Anterior cingulate cortex (tissue), 58 donors: ENCODE measurements at places on chromosomes 7 and 10.

GRCh38 chr7:13542451-13542850 is 447.0 kb downstream of the ETV1 start:
- DNase-seq = no peak

DNA sequence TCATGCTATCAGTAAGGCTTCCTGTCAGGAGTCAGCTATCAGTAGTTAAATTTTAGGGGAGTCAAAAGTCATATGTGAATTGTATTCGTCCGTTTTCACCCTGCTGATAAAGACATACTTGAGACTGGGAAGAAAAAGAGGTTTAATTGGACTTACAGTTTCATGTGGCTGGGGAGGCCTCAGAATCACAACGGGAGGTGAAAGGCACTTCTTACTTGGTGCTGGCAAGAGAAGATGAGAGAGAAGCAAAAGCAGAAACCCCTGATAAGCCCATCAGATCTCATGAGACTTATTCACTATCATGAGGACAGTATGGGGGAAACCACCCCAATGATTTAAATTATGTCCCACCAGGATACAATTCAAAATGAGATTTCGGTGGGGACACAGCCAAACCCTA is 47.1 kb downstream of the KLF6 start:
- no peak for DNase-seq

DNA sequence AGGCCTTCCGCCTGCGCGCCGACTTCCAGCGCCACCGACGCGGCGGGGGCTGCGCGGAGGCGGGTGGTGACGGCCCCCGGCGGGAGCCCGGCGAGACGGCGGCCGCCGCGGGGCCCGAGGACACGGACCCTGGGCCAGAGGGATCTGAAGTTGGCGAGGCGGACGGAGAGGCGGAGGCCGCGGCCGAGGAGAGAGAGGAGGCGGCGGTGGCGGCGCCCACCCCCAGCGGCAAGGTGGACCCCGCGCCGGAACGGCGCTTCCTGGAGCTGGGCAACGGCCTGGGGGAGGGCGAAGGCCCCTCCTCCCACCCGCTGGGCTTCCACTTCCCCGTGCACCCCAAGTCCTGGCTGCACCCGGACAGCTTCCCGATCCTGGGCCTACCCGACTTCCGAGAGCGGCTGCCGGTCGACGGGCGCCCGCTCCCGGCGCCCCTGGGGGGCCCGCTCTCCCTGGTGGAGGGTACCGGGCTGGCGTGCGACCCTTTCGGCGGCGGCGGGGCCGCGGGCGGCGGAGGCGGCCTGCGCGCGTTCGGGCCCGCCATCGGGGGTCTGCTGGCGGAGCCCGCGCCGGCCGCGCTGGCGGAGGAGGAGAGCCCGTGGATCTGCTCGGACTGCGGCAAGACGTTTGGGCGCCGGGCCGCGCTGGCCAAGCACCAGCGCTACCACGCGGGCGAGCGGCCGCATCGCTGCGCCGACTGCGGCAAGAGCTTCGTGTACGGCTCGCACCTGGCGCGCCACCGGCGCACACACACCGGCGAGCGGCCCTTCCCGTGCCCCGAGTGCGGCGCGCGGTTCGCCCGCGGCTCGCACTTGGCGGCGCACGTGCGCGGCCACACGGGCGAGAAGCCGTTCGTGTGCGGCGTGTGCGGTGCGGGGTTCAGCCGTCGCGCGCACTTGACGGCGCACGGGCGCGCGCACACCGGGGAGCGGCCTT is 16.2 kb downstream of the ZNF316 start:
- no peak for DNase-seq

DNA sequence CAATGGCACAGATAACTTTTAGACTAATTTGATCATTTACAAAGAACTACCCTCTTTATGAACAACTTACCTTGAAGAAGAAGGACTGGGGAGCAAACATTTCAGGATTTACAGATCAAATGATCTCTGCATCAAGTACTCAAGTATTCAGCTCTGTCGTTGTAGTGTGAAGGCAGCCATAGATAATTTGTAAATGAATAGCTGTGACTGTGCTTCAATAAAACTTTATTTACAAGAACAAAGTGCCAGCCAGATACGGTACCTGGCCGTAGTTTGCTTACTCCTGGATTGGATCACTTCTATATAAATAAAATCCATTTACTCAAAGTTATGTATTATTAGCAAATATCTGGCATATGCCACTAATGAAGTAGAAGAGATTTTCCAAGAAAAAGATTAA is 388.2 kb upstream of the SEMA3A start:
- no peak for DNase-seq

DNA sequence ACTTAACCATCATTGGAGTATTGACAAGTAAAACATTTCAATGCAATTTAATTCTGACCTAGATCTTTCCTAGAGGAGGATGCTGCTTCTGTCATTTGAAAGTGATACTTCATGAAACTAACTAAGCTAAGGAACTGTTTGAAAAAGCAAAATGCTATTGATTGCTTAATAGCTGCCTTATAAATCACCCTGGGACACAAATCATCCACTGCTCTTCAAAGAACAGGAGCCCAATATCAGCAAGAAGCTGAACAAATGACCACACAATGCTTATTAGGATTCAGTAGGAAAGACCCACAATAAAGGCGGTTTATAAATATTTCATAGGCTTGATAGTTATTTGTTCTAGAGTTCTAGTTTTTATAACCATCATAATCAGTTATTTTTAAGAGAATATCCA is 216.3 kb downstream of the TEX36 start:
- DNase-seq = no peak

DNA sequence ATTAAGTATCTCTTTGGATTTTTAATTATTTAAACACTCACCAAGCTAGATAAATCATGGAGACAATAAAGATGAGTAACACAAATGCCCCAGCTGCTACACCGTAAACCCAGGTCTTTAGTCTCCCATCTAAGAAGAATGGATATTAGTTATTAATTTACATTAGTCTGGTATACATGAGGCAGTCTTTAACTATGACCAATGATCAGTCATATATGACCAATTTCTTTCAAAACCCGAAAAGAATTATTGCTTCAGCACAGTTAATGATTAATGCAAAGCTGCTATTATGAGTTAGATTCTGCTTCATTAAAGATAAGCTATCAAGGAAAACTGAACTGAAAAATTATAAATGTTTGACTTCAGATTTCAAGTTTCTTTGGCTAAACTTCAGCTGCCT is 402.9 kb downstream of the PHF14 start:
- DNase-seq = no peak

- DNase-seq = no peak
Measured at GRCh38 chr10:23157691-23158369, 34.3 kb upstream of the PTF1A start.

DNA sequence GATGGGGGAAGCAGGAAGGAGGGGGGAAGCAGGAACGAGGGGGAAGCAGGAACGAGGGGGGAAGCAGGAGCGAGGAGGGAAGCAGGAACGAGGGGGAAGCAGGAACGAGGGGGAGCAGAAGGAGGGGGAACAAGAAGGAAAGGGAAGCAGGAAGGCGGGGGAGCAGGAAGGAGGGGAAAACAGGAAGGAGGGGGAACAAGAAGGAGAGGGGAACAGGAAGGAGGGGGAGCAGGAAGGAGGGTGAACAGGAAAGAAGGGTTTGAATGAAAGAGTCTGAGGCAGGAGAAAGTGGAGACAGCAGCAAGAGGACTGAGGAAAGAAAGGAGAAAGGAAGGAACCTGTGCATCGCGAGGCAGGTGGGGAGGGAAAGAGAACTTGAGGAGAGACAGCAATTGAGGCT is 256.6 kb downstream of the PTEN start:
- DNase-seq = no peak

DNA sequence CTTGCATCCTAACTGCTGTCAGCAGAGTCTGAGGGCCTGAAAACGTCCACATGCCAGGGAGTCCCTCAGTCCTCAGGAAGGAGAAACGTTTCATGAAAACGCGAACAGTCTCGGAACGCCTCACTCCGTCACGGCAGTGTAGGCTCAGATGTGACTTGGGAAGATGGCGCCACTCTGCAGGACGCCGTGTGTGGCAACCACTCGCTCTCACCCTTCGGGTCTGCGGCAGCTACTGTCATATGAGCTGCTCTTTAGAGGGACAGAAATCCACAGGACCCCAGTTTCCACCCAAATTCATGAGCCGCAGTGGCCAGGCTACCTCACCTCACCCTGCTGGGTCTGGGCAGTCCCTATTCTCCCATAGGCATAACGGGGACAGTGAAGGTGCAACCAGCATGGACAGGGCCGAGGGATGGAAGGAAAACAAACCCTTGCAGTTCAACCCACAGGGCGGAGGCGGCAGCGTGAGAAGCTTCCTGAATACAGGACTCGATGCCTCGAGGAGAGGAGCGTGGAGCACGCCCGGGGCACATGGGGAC is 438.3 kb downstream of the DNAJB6 start:
- DNase-seq = no peak

GRCh38 chr10:116141246-116141645 is 131.8 kb downstream of the GFRA1 start:
- DNase-seq = no peak

DNA sequence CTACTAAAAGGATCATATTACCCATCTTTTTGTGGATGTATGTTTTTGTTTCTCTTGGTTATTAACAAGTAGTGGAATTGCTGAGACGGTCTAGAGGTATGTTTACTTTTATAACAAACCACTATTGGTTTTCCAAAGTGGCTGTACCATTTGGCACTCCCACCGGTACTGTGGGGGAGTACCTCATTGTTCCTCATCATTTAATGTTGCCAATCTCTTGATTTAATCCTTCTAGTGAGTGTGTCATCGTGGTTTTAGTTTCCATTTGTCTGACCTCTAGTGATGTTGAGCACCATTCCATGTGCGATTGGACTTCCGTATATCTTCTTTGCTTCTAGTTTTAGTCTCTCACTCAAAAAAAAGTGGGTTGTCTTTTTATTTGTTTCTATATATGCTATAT is 50.4 kb downstream of the RBM33 start:
- no peak for DNase-seq

DNA sequence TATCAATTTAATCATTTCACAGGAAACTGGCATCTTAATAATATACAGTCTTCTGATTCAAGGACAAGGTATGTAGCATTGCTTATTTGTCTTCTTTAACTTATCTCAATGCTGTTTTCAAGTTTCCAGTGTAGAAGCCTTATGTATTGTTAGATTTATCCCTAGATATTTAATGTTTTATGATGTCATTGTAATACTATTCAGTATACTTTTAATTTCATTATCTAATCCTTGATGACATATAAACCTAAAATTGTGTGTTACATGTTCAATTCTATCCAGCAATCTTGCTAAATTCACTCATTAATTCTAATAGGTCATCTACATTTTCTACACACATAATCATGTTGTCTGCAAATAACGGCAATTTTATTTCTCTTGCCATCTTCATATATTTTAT is 126.3 kb upstream of the SEC61G start:
- DNase-seq = no peak

DNA sequence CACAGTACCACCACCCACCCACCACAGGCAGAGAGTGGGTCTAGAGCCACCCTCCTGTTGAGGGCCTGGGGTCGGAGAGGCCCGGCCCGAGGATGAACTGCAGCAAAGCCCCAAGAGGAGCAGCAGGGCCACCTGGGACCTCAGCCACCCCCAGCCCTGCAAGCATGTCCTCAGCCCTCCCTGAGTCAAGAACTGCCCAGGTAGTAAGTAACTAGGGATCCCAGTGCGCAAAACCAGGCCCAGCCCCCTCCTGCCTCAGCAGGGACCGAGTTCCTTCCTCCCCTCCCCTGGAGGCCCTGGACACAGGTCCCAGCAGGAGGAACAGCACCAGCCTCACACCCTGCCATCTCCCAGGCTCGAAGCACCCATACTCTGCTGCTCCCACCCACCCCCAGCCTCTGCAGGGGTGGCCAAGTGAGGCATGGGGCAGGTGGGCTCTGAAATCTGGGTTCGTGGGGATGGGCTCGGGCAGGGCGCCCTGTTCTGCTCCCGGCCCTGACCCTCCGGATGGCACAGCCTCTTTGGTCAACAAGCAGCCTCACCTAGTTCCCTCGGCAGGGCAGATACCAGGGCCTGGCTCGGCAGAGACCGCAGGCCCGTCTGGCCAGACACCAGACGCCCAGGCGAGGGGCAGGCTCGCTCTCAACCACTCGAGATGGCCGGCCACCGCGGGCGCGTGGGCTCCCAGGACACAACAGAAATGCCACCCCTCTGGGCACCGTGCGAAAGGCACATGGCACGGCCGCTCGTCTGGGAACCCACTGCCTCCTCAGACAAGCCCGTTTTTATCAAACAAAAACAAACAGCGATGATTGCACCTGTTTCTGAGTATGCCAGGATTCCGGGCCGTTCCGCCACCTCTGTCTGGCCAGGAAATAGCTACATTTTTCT is 15.2 kb downstream of the PDGFA start:
- DNase-seq = no peak
